ENCODE measurements at places on chromosomes 7 and 10.

DNA sequence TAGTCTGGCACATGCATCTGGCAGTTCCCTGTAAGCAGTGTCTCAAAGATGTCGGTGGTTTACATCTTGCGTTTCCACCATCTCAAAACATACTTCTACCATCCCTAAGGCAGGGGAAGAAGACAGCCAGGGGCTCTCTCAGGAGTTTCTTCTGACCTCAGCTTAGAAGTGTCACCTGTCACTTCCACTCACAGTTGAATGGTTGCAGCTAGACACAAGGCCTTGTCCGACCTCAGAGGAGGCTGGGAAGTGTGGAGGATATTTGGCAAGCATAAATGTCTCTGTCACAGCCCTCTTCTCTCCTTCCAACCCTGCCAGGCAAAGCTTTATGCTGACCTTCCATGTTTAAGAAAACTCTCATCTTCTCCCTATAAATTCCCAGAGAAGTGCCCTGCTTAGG is 193.3 kb downstream of the HERPUD2 start:
- DNase-seq: no peak

- DNase-seq: no peak
Observed at GRCh38 chr7:37438906-37439652, 9.6 kb downstream of the ELMO1 start.

- DNase-seq: no peak
Observed at GRCh38 chr10:113541549-113541927, 11.3 kb upstream of the HABP2 start.

GRCh38 chr7:144691240-144691639 is 144.6 kb downstream of the TPK1 start:
- no peak for DNase-seq

GRCh38 chr7:124689523-124689922 is 76.1 kb downstream of the GPR37 start:
- DNase-seq: no peak

DNA sequence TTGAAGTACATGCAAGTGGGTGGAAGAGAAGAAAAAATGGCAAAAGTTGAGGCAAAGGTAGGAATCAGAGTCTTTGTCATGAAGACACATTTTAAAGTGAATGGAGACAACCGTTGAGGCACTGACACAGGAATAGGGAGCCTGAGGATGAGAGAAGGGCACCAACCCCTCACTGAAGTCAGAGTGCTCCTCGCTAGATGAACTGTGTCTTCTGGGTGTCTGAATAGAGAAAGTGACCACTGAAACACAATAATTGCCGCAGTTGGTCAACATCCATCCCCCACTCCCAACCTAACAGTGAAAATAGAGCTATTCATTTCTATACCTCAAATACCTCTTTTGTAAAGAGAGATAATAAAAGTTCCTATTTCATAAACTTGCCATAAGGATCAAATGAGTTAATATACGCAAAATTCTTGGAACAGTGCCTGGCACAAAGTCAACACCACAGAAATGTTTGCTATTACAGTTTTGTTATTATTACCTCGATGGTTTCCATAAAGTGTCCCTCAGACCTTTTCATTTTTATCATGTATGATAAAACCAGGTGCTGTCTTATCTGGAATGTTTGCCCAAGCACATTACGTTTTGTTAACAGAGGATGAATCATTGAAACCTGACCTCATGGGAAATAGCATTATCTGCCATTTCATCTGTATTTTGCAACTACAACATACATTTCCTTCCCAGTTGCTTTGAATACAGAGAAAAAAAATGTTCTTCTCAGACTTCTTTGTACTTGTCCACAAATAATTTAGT is 61.8 kb upstream of the SP4 start:
- peak; percentile 84 for DNase-seq
